ENCODE measurements at places on chromosomes 4 and X.

DNA sequence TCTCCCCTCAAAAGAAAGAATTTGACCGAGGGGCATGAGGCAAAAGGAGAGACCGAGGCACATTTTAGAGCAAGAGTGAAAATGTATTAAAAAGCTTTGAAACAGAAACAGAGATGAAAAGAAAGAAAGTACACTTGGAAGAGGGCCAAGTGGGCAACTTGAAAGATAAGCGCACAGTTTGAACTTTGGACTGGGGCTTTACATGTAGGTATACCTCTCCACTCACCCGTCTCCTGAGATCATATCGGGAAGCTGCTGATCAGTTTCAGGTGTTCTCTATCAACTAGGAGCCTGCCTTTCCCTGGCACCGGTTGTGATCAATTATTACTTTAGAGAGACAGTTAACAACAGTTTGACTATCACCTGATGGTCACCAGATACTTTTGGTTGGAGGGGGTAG, 2666.5 kb downstream of the ARAP2 start:
- no peak for DNase-seq

GRCh38 chr4:152896811-152897210, 39.3 kb upstream of the FHDC1 start:
- DNase-seq = peak; percentile 20

DNA sequence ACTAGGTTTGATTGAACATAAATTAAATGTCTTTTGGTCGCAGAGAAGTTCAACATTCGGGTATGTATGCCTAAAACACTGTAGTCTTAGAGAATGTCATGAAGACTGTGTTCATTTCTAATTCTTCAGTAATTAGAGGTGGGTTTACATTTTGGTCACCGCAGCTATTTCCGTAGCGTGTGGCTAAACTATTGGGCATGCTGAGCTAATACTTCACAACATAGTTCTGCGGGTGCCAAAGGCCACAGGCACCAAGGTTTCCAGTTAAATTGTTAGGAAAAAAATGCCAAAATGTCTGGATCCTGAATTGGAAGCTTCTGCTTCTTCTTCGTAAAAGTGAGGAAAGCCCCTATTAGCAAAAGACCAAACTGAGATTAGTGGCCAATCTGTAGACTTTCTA, 25.1 kb downstream of the SMIM31 start:
- no peak for DNase-seq

GRCh38 chr4:26780539-26780938, 80.1 kb upstream of the STIM2 start:
- peak; percentile 78 for DNase-seq

- DNase-seq = no peak
These were observed 27.9 kb downstream of the CAMK2D start for GRCh38 chr4:113733685-113734084.

GRCh38 chr4:48350871-48351270, 9.5 kb downstream of the SLAIN2 start:
- DNase-seq = no peak

- DNase-seq = no peak
These were observed 264.6 kb upstream of the FMR1 start for GRCh38 chrX:147646949-147647723.

DNA sequence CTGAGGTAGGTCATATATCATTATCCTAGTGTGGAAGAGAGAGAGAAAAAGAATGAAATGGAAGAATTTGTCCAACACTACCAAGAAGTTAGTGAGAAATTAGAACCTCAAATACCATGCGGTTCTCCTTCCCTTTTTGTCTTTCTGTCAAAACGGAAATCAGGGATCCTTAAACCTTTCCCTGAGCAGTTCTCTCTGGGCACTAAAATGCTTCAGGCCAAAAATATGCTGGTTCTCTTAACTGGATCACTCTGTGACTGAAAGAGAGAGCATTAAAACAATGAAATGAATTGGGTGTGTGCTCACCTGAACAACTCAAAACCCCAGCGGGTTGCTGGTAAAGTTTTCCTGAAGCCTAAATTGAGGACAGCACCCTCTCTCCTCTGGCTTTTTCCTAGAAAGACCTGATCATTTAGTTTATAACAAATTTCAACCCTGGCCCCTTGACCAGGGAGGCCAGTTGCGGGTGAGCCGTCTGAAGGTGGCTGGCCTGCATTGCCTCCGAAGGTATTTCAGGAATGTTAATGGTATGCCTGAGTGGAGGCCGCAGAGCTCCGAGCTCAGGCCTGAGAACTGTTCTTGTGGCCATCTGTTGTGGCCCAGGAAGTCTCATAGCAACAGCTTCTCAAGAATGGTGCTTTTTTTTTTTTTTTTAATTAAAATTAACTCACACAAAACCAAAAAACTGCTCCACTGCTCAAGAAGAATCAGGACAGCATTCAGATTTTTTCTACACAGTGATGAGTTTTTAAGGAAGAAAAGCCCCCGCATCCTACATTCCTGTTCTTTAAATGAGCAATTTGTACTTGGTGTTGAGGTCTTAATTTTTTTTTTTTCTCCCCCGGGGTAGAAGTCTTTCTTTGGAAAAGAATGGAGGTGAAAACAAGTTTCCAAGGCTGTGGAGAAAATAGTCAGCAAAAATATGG, 155.1 kb downstream of the SHROOM3 start:
- DNase-seq = peak; percentile 60

- DNase-seq = peak; percentile 50
These were observed 251.4 kb upstream of the DDX53 start for GRCh38 chrX:22748093-22748999.

GRCh38 chrX:118883994-118884393, 60.4 kb downstream of the ZCCHC12 start:
- no peak for DNase-seq

- peak; percentile 20 for DNase-seq
These were observed 43.5 kb downstream of the CLCN3 start for GRCh38 chr4:169663831-169664230.

GRCh38 chrX:55648434-55648833, 25.2 kb downstream of the FOXR2 start:
- DNase-seq = no peak

DNA sequence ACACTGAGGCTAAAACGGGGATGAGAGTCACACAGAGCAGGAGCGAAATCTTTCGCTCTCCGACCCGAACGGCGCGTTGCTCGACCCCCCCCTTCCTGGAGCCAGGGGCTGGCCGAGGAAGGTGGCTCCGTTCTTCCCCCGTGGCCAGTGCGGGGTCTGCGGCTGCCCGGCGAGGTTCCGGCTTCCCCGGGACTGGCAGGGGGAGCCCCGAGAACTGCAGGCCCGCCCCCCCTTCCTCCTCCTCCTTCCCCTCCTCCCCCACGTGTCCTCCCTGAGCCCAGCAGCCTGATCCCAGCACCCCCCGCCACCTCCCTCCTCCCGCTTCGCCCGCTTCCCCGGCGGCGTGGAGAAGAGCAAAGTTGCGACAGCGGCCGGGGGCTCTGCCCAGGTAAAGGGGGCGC, 2.4 kb upstream of the BCORL1 start:
- no peak for DNase-seq

- DNase-seq = peak; percentile 41
These were observed 175.6 kb downstream of the SNCA start for GRCh38 chr4:89661173-89661899.

GRCh38 chrX:13569479-13570260, at the start of gene EGFL6:
EGFL6 (plus strand) TSS chrX:13569601; CDS start chrX:13569862, 261 bp downstream.
- DNase-seq = no peak

GRCh38 chr4:148310756-148311155, 131.5 kb downstream of the NR3C2 start:
- DNase-seq = no peak

DNA sequence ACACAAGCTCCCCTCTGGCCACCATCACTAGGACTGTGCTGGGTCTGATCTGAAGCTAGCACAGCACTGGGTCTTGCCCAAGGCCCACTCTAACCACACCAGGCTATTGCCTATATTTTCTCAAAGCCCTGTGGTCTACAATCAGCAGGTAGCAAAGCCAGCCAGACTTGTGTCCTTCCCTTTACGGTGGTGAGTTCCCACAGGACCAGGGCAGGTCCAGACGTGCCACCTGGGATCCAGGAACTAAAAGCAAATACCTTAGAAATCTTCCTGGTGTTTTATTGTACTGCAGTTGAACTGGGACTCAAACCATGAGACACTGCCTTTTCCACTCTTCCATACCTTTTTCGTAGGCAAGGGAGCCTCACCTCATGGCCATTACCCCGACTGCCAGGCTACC, 9.0 kb upstream of the MAGEC2 start:
- no peak for DNase-seq

GRCh38 chr4:94359838-94360237, 17.2 kb upstream of the HPGDS start:
- DNase-seq = no peak

Data from fibroblast of mammary gland (primary cell).